ENCODE measurements at places on chromosomes 7 and 10.

- DNase-seq: no peak
Observed at GRCh38 chr7:51175316-51175991, 141.2 kb downstream of the COBL start.

- DNase-seq: no peak
Observed at GRCh38 chr10:19491166-19491565, 325.1 kb upstream of the PLXDC2 start.

DNA sequence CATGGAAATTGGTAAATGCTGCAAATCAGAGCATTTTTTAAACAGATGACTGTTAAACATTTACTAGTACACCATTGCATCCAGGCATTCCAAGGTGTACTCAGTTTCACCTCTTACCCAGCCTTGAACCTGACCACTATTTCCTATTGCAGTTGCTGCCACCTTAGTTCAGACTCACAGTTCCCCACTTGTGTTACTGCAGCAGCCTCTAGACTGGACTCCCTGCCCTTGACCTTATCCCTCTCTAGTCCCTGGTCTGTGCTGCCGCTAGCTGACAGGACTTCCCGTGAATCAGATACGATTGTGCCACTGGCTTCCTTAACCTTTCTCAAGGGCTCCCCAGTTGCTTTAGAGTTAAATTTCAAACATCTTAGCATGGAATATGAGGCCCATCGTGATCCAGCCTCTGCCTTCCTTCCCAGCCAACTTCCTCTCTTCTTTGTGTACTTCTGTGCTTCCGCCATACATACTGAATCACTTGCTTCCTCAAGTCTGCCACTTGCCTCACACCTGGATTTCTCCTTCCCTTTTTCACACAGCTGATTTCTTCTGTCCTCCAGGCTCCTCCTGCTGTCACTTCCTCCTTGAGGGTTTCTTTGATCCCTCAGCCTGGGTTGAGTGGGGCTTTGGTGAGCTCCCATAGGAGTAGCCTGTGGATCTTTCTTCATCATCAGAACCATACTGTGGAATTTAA lies 118.7 kb upstream of the GJD4 start:
- no peak for DNase-seq

DNA sequence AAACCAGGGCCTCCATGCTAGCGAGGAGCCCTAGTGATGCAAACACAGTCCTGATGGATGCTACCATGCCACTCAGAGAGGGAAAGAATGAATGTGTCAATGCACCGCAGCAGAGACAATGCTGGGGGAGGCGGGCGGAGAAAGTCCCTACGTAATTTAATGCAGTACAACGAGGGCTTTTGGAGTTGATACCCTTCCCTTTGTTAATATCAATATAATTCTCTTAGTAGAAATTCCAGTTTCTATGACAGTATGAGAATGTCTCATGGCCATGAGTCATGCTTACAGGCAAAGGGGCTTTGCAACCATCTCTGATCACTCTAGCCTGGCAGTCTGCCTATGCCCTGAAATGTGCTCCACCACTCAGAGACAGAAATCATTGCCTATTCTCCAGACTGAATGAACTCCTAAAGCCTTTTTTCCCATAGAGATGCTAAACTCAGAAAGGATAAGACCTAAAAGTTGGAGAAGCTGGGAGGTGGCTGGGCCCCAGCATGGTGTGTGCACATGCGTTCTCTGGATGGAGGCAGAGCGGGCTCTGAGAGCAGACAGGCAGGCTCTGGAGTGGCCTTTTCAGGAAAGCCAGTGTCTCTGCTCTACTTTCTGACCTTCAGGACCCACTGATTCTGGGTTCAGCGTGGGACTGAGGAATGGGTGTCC lies 20.3 kb upstream of the GIMAP2 start:
- DNase-seq: no peak

DNA sequence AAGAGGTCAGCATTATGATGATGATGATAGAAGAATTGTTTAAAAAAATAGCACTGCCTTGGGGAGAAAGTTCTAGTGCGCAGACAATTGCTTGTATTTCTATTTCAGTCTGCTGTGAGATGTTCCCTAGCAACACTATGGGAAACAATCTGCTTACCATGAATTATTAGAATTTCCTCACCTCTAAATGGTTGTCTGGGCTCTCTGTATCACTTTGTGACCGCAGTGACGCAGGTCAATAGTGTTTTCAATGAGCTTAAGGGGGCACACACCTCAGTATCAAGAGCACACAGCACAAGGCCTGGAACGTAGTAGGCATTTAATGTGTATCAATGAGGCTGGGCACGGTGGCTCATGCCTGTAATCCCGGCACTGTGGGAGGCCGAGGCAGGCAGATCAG lies 98.9 kb upstream of the TARP start:
- DNase-seq: no peak

- DNase-seq: no peak
Observed at GRCh38 chr7:32020551-32021159, 49.6 kb downstream of the PDE1C start.

DNA sequence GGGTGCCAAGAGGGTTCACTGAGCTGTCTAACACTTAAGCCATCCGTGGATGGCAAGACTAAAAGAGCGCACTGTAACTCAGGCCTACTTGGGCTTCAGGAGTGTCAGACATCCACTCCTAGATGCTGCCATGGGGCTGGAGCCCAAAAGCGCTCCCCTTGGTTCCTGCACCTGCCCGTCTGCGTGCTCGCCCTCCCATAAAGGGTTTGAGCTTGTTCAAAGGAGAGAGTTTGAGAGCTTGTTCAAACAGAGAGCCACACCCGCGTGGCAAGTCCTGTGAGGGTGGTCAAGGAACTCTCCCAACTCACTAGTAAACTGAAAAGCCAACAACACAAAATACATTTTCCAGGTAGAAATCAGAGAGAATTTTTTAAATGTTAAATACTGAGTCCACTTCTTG lies 256.7 kb downstream of the SEMA3A start:
- no peak for DNase-seq

DNA sequence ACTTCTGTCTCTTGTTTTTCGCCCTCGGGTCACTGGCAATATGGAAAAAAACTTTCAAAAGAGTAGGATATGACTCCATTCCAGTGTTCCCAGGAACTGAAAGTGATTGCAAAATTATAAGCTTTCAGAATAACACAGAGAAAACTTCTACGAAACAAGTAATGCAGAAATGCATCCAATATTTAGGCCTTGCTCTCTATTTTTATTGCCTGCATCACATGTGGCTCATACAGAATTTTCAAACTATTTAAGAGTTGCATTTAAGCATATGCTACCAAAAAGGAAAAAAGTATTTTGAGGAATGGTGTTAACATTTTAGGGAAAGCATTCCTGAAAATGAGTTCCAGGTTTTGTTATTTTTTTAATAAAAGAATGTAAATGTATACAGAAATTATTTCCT lies 228.0 kb downstream of the CACNB2 start:
- DNase-seq: no peak

- no peak for DNase-seq
Observed at GRCh38 chr7:142606081-142606480, 143.2 kb upstream of the PRSS1 start.
